ENCODE measurements at places on chromosomes 7 and 10. TPM values are rescaled to one million over a fixed set of nuclear protein-coding genes. Genes with fewer than 3 reads are reported as not detected.

DNA sequence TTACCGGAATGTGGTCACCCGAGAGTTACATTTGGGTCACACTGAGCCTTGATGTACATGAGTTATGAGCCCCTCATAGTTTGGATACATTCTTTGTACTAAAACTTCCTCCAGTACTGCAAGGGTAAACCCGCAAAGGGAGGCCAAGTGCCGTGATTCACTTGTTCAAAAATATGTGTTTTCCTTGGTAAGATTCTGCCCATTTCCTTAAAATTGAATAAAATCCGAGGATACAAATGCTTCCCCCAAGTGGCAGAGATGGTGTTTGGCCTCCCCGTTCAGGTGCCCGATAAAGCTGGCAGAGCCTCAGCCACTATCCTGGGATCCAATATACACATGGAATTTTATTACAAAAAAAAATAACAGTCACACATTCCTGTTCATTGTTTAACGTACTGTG lies 268.3 kb downstream of the DIP2C start:
- H3K4me3 ChIP-seq = no peak overlapping the region
- H3K27ac ChIP-seq = no peak overlapping the region
- no peaks in the 10 kb centered on the region for H3K4me1 ChIP-seq
- peak; percentile 74 for DNase-seq
- H3K27me3 ChIP-seq = no peaks in the 10 kb centered on the region
- peaks cover 9% of the 10 kb centered on the region for H3K36me3 ChIP-seq

DNA sequence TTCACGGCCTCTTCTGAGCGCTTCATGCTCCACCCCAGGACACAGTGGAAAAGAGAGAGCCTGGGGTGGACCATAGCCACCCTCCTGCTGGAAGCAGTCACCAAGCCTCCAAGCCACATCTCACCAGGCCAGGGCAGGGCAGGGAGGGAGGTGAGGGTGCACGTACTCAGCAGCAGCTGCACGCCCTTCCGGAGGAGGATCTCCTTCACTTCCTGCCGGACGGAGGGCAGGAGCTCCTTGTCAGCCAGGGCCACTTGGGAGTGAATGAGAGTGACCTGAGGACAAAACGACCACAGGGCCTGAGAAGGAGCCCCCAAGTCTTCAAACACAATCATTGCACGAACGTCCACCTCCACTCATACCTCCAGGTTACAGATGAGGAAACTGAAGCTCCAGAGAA lies 15.0 kb downstream of the AIFM2 start:
- DNase-seq = no peak
- H3K4me3 ChIP-seq = no peak overlapping the region
- no peaks in the 10 kb centered on the region for H3K27me3 ChIP-seq
- no peak overlapping the region for H3K27ac ChIP-seq

DNA sequence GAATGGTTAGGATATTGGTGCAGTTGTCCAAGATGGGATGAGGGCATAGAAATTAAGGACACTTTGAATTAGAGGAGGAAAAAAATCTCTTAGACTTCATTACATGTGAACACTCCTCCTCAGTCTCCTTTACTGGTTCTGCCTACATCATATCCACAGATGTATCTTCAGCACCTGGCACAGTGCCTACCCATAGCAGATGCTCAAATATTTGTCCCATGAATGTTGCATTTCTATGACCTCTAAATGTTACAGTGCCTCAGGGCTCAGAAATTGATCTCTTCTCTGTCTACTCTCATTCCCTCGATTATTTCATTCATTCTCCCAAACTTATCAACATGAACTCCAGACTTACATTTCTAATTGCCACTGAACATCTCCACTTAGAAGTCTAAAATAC lies 17.1 kb downstream of the CNNM1 start:
- no peak for DNase-seq
- H3K36me3 ChIP-seq = no peaks in the 10 kb centered on the region
- H3K27ac ChIP-seq = no peak overlapping the region
- H3K4me1 ChIP-seq = no peaks in the 10 kb centered on the region

GRCh38 chr7:32762925-32763293 lies 128.7 kb downstream of the KBTBD2 start:
- H3K4me1 ChIP-seq = no peaks in the 10 kb centered on the region
- H3K27me3 ChIP-seq = no peaks in the 10 kb centered on the region
- no peak overlapping the region for H3K27ac ChIP-seq
- DNase-seq = no peak
- H3K4me3 ChIP-seq = no peak overlapping the region

DNA sequence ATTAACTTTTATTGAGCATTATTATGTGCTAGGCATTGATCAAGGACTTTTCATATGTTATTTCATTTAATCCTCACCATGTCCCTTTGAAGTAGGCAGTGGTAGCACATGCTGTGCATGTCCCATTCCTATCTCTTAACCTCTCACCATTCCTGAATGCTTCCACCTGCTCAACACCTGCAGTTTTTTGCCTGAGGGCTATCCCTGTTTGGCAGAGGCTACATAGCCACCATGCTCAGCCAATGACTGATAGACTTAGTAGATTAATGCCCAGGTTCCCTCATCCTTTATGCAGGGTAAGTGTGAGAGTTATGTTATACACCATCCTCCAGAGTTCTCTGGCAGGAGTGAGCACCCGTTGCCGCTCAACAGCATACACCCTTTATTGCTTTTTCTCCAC lies 387.8 kb downstream of the BBS9 start:
- no peak for DNase-seq
- no peak overlapping the region for H3K4me3 ChIP-seq
- H3K27ac ChIP-seq = no peak overlapping the region
- no peaks in the 10 kb centered on the region for H3K27me3 ChIP-seq
- no peaks in the 10 kb centered on the region for H3K36me3 ChIP-seq

DNA sequence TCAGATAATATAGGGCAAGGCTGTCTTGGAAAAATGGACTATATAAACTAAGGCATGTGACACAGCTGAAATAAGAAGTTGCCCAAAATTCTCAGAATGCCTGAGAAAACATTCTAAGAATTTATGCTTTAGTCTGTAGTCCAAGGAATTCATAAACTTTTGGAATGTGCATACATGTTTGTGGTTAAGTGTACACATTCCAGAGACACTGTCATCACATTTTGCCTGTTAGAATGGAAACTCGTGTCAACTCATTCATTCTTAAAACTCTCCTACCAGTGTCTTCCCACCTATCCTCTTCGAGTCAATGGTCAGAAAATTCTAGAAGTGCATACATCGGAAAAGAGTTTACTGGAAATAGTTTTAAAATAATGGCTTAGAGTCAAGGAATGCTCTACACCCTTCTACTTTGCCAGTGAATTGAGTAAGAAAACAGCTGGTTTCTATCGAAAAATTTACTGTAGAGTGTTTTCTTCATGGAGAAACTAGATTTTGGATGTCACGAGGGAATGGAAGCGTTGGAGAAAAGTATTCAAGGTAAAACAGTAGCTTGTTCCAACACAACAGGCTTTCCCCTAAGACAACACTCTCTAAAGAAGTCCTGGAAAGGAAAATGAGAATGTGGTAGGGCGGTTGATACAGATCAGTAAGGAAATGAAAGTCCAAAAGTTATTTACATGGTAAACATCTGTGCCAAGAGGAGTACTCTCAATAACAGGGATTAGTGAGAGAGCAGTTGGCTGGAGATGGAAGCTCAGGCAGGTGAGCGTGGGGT lies 1177.6 kb upstream of the C7orf33 start:
- H3K27me3 ChIP-seq = no peaks in the 10 kb centered on the region
- no peaks in the 10 kb centered on the region for H3K36me3 ChIP-seq

DNA sequence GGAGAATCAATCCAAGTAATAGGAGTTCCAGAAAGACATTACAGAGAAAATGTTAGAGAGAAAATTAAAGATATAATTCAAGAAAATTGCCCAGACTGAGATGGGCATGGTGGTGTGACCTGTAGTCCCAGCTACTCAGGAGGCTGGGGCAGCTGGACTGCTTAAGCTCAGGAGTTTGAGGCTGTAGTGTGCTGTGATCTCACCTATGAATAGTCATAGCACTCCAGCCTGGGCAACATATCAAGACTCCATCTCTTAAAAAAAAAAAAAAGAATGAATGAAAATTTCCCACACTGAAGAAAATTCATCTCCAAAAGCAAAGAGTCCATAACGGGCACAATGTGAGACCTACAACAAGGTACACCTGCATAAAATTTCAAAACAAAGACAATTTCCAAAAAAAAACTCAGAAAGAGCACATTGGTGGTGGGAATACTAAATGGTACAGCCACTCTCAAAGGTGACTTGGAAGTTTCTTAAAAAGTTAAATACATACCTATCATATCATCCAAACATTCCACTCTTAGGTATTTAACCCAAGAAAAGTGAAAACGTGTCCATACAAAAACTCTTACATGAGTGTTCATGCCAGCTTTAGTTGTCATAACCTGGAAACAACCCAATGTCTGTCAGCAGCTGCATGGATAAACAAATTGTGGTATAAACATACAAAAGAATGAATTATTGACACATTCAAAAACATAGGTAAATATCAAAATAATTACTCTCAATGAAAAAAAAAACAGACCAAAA lies 6.9 kb upstream of the RGS10 start:
- no peaks in the 10 kb centered on the region for H3K27me3 ChIP-seq
- no peaks in the 10 kb centered on the region for H3K4me1 ChIP-seq
- H3K36me3 ChIP-seq = no peaks in the 10 kb centered on the region
- H3K4me3 ChIP-seq = no peak overlapping the region
- no peak overlapping the region for H3K27ac ChIP-seq

- no peak overlapping the region for H3K27ac ChIP-seq
- no peaks in the 10 kb centered on the region for H3K27me3 ChIP-seq
- H3K4me3 ChIP-seq = no peak overlapping the region
- no peaks in the 10 kb centered on the region for H3K4me1 ChIP-seq
- H3K36me3 ChIP-seq = no peaks in the 10 kb centered on the region
Measured at GRCh38 chr7:127287133-127287532, 34.4 kb upstream of the GRM8 start.

GRCh38 chr7:76371396-76371795 lies 12.6 kb upstream of the YWHAG start:
- no peaks in the 10 kb centered on the region for H3K36me3 ChIP-seq
- H3K27me3 ChIP-seq = no peaks in the 10 kb centered on the region
- H3K27ac ChIP-seq = no peak overlapping the region
- peaks cover 12% of the 10 kb centered on the region for H3K4me1 ChIP-seq
- no peak for DNase-seq
- H3K4me3 ChIP-seq = no peak overlapping the region

GRCh38 chr10:35397953-35398352 lies 61.6 kb downstream of the CCNY start:
- peaks cover 75% of the 10 kb centered on the region for H3K4me1 ChIP-seq
- H3K27ac ChIP-seq = no peak overlapping the region
- no peaks in the 10 kb centered on the region for H3K36me3 ChIP-seq
- no peak overlapping the region for H3K4me3 ChIP-seq

DNA sequence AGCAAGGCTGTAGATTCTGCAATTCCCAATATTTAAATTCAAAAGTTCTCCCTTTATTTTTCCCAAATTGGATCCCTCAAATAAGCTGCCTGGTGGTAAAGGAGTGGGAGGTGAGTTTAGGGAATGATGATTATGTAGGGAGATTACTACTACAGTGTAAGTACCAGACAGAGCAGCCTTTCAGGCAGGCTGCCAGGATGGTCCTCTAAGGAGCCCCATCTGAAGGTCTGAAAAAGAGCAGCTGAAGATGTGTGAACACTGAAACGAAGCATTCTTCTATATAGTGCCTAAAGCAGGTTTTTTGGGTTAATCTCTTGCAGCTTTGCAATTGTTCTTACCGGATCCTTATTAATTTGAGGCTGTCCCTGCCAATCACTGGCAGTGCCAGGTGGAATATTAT lies 84.7 kb downstream of the CREB5 start:
- H3K4me3 ChIP-seq = no peak overlapping the region
- no peaks in the 10 kb centered on the region for H3K4me1 ChIP-seq

GRCh38 chr7:102167254-102167653 lies 119.4 kb upstream of the SH2B2 start:
- H3K4me1 ChIP-seq = peaks cover 22% of the 10 kb centered on the region
- H3K27me3 ChIP-seq = no peaks in the 10 kb centered on the region
- peaks cover 57% of the 10 kb centered on the region for H3K36me3 ChIP-seq
- no peak overlapping the region for H3K27ac ChIP-seq
- no peak overlapping the region for H3K4me3 ChIP-seq

DNA sequence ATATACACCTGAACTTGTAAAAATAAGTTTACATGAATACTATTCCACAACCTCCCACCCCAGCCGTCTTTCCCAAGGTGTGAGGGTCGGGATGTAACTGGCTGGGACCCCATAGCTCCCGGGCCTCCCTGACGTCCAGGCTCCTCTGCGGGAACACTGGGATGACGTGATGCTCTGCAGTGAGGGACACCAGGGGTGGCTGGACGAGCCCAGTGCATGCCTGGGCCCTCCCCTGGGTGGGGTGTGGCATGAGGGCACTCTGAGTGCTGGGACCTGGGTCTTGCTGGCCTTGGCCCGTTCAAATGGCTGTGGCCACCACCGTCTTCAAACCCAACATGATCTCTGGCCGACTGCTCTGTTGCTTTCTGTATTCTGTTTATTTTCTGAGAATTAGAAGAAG lies 182.4 kb downstream of the DNAJB6 start:
- no peaks in the 10 kb centered on the region for H3K4me1 ChIP-seq
- no peak overlapping the region for H3K27ac ChIP-seq
- no peaks in the 10 kb centered on the region for H3K36me3 ChIP-seq
- no peaks in the 10 kb centered on the region for H3K27me3 ChIP-seq
- no peak overlapping the region for H3K4me3 ChIP-seq
- DNase-seq = no peak

Gene ATG9B
- not detected for total RNA-seq

Gene AEBP1
- total RNA-seq = 153 TPM

Gene TCF7L2
- total RNA-seq = 17.6 TPM

Gene SPDYE11
- not detected for total RNA-seq

Gene CHAT
- total RNA-seq = not detected
